ENCODE measurements at places on chromosomes 7 and 10. TPM values are rescaled to one million over a fixed set of nuclear protein-coding genes. Genes with fewer than 3 reads are reported as not detected.

DNA sequence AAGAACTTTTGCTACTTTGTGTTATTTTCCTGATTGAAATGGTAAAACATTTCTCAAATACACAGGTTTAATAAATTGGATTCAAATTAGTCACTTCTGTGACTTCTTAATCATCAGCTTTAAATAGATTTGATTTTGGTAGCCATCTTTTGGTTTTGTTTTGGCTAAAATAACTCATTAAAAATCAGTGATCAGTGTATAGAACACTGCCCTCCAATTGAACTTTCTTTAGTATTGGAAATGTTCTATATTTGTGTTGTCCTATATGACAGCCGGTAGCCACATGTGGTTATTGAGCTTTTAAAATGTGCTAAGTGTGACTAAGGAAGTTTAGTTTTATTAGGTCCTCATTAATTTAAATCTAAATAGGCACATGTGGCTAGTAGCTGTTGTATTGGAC, 50.4 kb downstream of the GLCCI1 start:
- DNase-seq = no peak

Gene FAM237B
- not detected for total RNA-seq

DNA sequence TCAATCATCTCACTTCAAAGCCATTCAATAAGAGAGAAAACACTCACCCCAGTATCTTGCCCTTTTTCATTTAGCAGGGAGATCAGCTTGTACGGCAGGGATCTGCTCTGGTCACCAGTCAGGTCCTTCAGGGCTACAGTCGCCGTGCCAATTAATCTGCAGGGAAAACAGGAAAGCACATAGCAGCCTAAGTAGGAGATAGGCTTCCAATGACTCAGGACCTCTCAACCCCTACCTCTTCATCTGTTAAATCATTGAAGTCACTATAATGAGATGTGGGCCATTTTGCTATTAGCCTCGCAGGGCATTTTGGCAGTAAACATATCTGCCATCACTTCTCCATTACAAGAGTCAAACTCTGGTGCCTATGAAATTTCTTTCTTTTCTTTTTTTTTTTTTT, 50.8 kb downstream of the MYOF start:
- DNase-seq = no peak

Gene NUTM2B
- total RNA-seq = 0.36 TPM

DNA sequence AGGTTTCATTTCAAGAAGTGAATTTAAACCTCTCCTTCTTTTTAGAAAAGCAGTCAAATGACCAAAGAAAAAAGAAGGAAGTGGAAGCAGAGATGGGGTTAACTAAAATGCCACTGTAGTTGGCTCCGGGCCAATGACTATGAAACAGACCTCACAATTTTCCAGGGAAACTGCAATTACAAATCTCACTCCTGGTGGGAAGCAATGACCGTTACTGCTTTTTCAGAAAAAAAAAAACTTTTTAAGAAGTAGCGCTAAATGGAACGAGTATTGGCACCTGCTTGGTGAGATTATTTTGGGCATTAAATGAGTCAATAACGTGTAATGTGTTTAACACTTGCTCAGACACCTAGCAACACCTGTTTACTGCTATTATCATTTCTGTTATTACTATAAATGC, 1.2 kb downstream of the SFRP4 start:
- DNase-seq = no peak

Gene PIK3CG
- not detected for total RNA-seq

Gene FBXL13
- total RNA-seq = 0.42 TPM

Data from myocyte (in vitro differentiated cells).